ENCODE measurements at places on chromosomes 3 and 15.

GRCh38 chr3:128011140-128011539 lies 41.1 kb upstream of the SEC61A1 start:
- no peak for DNase-seq

DNA sequence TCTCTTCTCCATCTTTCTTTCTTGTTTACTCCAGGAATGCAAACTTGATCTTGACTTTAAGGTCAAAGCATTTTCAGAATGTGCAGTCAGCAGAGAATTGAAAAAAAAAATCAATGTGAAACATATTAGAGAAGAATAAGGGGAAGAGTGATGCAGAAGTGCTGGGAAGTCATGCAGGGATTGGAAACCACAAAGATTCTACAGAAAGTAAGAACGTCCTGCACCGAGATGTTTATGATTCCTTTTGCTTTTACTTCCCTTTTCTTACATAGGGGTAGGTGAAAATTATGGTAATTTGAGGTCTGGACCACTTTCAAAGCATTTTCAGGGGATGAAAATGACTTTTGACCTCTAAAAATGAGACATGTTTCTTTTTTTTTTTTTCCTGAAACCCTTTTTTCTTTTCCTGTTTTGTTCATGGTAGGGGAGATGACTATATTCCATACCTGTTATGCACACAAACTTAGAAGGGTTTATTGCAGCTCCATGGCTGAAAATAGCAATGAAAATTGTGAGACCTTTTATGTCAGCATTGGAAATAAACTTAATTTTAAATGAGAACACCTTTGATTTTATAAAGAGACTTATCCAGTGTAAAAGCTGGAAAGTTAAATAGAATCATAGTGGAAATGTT lies 623.5 kb upstream of the TBL1XR1 start:
- DNase-seq: no peak

- DNase-seq: no peak
These were observed at the start of gene CXCR6 for GRCh38 chr3:45943207-45943846. TSS of gene CXCR6 (plus strand) at chr3:45943464. CDS start at chr3:45946482, 3,018 bp downstream.

DNA sequence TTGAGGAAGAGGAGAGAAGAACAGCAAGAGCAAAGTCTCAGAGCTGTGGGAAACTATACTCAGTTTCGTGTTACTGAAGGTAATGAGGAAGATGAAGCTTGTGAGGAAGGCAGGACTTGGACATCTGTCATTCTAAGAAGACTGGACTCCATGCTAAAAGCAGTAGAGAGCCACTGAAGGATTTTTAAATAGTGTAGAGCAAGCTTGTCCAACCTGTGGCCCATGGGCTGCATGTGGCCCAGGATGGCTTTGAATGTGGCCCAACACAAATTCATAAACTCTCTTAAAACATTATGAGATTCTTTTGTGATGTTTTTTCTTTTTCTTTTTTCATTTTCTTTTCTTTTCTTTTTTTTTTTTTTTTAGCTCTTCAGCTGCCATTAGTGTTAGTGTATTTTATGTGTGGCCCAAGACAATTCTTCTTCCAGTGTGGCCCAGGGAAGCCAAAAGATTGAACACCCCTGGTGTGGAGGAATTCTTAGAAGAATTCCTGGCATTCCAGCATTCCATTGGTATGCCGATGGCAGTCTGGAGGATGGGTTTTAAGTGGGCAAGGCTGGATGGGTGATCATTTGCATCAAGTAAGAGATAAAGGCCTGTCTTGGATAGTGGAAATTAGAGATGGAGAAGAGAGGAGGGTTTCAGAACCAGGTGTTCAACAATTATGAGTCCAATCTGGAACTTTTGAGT lies 6.9 kb upstream of the NFKBIZ start:
- no peak for DNase-seq

DNA sequence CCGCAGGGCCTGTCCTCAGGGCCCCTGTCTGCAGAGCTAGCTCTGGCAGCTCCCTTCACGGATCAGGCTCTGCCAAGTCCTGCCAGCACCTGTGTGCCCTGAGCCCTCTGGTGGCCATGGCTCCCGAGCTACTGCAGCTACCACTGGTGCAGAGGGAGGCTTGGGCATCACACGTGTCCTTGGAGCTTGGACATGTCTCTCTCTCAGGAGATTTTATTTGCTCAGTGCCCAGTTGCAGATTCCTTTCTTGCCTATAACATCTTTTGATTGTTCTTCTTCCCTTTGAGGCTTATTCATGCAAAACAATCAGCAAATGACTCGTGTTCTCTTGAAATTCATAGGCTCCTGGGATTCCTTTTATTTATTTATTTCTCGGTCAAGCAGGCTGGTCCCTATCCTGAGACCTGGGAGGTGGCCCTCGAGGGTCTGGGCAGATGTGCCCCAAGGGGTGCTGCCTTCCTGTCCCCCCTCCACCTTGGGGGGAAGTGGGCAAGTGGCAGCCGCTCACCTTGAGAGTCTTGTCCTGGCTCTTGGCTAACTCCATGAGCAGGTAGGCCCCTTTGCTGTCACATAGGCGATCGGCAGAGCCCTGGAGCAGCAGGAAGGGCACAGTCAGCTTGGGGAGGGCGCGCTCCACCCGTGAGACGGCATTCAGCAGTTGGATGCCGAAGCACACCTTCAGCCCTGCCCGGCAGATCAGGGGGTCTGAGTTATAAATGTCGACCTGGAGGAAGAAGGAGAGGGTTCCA lies 21.9 kb downstream of the ABTB1 start:
- DNase-seq: no peak

Data from amniotic stem cell (primary cell).